ENCODE measurements at places on chromosomes 12 and 14.

DNA sequence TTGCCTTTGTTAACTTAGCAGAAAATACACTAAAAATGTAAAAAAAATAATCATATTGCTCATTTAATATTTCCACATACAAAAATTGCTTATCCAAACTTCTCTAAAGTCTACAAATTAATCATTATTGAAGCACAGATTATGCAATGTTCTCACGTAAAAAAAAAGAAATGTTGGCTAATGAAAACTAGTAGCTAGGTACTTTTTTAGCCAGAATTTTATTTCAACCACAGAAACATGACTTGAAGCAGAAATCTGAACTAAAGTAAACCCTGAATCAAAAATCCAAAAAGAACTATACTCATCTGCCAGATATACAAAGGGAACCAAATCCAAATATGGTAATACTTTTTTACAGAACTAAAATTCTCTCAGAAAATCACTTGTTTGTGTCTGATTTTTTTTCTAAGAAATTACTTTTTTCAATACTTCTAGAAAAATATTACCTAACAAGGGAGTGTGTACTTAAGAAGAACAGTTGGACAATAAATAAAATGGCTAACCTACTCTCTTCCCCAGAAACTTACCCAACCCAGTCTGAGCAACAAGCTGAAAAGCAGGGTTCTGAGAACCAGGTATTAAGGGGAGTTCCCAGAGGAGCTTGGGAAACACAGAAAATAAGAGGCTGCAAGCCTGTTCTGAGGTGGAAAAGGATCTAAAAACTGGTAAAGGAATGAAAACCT lies 78.4 kb upstream of the RAP1B start:
- DNase-seq, result no peak

GRCh38 chr12:62279058-62279457 lies 18.9 kb downstream of the USP15 start:
- no peak for DNase-seq

DNA sequence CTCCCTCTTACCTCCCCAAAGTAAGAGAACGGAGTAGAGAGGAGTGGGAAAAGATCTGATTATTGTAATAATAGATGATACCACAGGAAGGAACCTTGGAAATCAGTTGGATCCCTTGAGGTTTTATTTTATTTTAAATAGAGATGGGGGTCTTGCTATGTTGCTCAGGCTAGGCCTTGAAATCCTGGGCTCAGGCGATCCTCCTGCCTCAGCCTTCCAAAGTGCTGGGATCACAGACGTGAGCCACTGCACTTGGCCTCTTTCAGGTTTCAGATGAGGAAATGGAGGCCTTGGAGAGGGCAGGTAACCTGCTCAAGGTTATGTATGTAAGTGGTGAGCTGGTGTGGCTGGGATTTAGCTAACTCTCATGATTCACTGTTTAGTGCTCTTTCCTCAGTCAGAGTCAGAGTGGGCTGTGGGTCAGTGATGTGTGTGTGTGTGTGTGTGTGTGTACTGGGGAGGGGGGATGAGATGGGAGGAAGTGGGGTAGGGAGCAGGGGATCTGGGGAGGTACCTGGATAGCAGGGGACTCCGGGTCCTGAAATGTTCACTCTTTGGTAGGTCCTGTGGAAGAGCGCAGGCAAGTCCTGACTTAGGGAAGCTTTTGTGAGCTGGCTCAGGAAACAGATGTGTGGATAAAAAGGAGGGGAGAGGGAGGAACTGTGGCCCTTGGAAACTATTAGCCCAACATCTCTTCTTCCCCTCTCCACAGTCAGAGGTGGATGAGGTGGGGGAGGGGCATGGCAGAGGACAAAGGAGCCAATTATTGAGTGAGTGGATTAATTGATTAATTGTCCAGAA lies 4.7 kb upstream of the CISTR start:
- no peak for DNase-seq

DNA sequence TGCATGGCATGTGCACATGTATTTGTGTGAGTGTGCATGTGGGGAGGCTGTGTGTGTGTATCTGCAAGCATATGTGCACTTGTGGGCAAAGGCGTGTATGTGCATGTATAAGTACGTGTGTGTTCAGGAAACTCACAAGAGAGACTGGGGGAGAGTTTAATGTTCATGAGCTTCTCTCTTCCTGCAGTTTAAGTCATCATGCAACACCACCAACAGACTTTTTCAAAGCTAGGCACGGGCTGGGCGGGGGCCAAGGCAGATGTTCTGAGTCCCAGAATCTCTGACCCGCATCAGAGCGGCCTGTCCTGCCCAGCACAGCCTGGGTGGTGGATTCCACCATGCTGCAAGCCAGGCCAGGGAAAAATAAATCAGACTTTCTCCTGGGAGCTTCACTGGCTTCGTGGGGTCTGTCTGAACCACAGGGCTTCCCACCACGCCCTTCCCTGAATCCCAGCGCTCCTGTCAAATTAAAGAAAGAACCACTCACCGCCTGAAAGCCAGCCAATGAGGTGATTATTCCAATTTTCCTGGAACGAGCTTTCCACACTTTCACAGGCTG lies 75.7 kb downstream of the PITPNM2 start:
- DNase-seq, result no peak

DNA sequence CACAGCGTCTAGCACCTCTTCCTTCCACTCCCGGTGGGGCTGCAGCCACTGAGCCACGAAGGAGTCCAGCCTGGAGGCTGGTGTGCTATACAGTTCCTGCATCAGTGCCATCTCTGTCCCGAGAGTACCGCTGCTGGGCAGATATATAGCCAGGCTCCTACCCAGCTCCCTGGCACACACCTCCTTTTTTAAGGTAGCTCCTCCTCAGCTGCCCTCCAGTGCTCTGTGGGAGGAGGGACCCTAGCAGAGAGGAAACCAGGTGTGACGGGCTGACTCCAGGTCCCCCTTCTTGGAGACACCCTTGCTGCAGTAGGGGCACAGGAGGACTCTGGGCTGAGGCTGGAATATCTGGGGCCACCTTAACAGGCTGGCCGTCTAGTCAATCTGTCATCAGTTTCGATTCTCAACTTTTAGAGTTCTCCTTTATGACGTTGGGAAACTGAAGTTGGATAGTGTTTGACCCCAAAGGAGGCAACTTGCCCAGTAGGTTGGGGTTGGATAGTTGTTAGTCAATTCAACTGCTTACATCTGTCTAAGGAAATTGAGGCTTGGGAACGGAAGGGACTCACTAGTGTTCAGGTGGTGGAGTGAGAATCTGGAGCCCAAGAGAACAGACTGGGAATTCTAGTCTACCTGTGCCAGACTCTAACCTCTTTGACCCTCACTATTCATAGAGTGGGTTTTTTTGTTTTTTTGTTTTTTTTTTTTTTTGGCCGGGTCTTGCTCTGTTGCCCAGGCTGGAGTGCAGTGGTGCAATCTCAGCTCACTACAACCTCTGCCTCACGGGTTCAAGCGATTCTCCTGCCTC lies at the start of gene OASL:
Gene OASL, minus strand, starts transcription at position 386 of the 808 bp plus-strand sequence. Its CDS starts 275 bp downstream, at position 111.
- DNase-seq, result no peak

- no peak for DNase-seq
Observed at GRCh38 chr12:61490526-61491498, 769.4 kb upstream of the USP15 start.

GRCh38 chr14:42229976-42230375 lies 623.3 kb downstream of the LRFN5 start:
- DNase-seq, result no peak

DNA sequence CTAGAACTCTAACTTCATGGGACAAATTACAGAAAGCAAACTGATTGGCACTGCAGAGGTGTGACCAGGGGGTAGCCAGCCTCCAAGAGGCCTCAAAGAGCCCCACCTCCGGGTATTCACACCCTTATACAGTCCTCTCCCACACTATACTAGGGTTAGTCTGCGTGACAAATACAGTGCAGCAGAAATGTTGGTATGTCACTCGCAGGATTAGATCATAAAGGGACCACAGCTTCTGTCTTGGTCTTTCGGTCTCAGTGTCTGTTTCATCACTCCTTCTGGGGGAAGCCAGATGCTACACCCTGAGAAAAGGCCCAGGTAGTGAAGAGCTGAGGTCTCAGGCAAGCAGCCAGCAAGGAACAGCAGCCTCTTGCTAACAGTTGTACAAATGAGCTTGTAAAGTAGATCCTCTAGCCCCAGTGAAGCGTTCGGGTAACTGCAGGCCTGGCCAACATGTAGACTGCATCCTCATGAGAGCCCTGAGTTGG lies 68.9 kb upstream of the SAV1 start:
- no peak for DNase-seq

DNA sequence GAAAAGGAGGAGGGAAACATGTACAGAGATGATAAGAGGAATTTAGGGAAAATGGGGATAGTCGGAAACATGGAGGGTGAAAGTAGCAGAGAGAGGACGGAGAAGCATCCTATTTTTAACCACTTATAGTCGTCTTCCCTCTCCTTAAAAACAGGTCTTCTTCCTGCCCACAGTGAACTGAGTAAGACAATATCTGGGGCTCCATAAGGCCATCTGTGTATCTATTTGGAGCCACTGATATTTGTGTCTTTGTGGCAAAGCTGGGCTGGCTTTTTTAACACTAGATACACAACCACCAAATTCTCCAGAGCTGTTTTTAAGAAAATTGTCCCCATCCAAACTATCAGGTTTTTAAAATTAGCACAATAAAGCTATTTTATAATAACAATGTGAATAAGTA lies 109.5 kb upstream of the RAP1B start:
- DNase-seq, result no peak

GRCh38 chr12:6858799-6859198 lies 6.8 kb downstream of the USP5 start:
- no peak for DNase-seq

DNA sequence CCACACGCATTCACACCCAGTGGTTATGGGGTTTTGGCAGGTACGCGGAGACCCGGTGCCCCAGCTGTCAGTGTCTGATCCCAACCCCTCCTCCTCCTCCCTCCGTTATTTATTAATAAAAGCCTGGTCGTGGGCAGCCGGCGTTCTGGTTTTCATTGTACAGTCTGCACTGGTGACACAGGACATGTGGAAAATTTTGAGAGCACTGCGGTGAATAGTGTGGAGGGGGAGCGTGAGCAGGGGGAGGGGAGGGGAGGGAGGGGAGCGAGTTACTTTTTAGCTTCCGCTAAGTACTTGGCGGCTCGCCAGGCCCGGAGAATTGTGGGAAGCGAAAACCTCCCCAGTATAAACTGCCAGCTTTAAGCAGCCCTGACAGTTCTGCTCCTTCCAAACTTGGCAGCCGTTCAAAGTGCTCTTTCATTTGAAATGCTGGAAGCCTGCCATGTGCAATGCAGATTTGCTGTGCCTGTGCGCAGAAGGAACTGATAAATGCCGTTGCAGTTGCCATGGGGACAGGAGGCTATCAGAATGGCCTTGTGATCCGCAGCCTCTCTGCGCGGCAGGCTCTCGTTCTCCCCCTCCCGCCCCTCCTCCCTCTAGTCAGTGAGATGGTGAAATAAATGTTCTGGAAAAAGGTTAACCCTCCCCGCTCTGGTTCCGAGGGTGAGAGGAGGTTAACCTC lies 11.7 kb upstream of the IRF2BPL start:
- peak; percentile 95 for DNase-seq

DNA sequence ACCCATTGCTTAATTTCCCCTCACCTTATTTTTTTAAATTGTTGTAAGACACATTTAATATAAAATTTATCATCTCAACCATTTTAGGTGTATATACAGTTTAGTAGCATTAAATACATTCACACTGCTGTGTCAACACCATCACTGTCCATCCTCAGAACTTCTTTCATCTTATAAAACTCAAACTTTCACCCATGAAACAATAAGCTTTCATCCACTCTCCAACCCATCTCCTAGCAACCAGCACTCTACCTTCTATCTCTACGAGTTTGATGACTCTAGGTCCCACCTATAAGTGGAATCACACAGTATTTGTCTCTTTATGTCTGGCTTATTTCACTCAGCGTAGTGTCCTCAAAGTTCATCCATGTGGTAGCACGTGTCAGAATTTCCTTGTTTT lies 75.5 kb downstream of the TBX3 start:
- no peak for DNase-seq

DNA sequence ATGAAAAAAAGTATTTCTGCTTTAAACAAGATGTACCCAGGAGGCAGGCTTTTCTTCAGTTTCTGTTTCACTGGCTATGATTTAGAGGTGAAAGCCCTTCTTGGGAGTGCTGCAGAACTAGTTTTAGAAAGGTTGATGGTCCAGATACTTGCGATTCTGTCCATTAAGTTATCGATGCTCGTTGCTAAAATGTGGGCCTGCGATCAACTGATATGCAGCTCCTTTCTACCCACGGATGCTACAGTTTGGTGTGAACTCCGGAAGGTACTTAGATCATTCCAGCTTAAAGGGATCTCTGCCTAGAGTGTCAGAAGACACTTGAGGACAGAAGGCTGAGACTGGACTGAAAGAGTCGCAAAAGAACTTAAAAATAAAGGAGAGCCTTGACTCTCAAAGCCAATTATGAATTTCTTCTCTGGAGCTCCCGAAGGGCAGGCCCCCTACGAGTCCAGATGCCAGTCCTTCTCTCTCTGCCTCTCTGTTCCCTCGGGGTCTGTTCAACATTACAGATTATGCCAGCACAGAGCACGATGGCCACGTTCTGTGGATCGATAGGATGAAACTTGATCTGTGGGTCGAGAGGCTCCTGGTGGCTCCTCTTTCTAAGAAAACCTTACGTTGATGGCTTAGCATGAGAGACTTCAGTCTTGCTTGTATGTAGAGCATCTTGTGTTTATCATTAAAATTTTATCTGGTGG lies 40.0 kb downstream of the FBXW8 start:
- no peak for DNase-seq

- DNase-seq, result no peak
Observed at GRCh38 chr14:103521951-103522563, 573 bp downstream of the CKB start.

GRCh38 chr12:86796550-86796949 lies 540.4 kb upstream of the MGAT4C start:
- no peak for DNase-seq

- no peak for DNase-seq
Observed at GRCh38 chr14:53365486-53366130, 212.5 kb upstream of the DDHD1 start.

GRCh38 chr14:77372304-77372841 lies 4.5 kb downstream of the TMED8 start:
- DNase-seq, result no peak

- DNase-seq, result no peak
Observed at GRCh38 chr14:65840118-65840751, 427.7 kb downstream of the FUT8 start.

DNA sequence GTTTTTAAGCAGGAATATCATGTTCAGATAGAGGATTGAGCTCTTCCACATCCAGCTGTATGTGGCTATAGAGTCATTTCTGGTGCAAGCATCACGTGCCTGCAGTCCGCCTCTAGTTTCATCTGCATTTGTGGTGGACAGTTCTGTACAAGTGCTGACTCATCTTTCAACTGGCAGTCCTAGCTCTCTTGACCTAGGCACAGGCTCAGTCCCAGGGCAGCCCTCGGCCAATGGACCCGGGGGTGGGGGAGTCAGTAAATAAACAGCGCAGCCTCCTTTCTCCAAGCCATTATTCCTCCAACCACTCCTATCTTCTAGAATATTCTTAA lies 41.8 kb upstream of the FRMD6 start:
- DNase-seq, result no peak

DNA sequence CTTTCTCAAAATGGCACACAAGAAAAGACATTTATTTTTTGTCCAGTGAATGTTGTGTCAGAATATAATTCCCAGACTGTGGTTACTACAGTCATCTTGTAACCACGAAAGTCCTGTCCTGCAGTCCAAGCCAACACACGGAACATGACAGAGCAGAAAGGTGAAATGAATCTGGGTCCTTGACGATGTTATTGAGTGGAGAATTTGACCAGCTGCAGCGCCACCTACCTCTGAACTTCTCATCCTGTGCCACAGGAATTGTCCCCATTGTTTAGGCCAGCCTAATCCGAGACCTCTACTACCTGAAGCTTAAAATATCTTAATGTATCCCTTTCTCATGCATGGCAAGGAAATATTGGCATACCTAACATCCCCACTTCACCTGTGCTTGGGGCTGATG lies 64.1 kb upstream of the OTX2 start:
- no peak for DNase-seq

- DNase-seq, result no peak
Observed at GRCh38 chr12:53160000-53160399, 20.5 kb upstream of the ZNF740 start.

Measured in HL-60 (cell line).